ENCODE measurements at places on chromosomes 16 and 17.

DNA sequence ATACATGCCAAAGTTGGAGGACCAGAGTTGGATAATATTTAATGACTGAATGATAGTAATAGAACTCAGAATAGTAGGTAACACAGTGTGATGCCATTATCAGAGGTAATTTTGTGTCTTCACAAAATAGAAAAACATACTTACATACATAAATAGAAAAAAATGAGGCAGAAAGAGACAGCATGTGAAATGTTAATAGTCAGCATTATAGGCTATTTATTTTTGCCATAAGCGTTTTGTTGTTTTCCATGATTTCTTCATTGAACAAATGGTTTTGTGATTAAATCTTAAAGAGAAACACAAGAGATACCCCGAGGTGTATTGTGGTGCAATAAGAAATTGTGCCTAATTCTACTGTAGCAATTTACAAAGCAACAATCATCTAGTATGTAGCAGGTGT lies 626.3 kb downstream of the KCNJ2 start:
- DNase-seq, result no peak

- no peak for DNase-seq
These were observed 1378.8 kb upstream of the CDH8 start for GRCh38 chr16:63415014-63415413.

DNA sequence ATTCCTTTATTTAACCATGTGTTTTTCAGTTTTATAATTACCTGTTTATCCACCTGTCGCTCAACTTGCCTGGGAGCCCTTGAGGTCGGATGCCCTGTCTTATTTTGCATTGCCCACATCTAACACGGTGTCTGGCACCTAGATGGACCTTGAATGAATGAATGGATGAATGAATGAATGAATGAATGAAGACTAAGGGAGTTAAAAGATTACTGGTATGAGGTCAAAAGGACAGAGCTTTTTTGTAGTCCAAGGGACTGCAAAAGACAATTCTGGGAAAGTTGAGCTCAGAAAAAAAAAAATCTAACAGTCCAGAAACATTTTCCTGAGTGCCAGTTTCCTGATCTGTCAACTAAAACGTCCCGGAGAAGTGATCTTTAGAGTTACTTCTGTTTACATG lies 244.6 kb upstream of the MYOCD start:
- no peak for DNase-seq

DNA sequence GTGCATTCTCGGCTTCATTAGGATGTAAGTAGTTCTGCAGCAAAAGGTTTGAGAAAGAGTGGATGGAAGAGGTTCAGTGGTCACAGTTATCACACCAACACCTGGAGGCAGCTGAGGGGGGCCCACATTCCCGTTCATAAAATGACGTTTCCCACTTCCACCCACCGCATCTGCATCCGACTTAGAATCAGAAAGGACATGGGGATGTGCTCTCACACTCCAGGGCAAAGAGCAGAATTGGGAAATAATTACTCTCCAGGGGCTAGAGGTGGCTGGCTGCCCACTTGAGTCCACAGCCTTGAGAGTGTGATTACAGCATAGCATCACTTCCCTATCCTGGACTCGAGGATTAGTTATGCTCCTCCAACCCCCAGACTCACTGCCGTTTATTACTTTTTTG lies 122.0 kb downstream of the CPPED1 start:
- DNase-seq, result no peak

GRCh38 chr17:4362141-4362540 lies 4.3 kb downstream of the UBE2G1 start:
- no peak for DNase-seq

DNA sequence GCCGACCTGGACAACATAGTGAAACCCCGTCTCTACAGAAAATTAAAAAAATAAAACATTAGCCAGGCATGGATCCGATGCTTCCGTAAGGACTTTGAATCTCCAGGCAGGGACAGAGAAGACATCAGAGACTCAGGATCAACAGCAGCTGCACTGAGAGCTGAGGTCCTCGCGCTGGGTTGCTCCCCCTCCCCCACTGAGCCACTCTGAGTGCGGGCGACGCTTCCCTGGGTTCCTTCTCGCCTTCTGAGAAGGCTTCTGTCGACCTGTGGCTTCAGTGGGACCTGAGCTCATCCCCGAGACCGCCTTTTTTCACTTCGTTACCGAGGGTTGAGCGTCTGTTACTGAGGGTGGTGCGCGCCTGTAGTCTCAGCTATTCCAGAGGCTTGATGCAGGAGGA lies 20.4 kb downstream of the ACTG1 start:
- DNase-seq, result no peak

DNA sequence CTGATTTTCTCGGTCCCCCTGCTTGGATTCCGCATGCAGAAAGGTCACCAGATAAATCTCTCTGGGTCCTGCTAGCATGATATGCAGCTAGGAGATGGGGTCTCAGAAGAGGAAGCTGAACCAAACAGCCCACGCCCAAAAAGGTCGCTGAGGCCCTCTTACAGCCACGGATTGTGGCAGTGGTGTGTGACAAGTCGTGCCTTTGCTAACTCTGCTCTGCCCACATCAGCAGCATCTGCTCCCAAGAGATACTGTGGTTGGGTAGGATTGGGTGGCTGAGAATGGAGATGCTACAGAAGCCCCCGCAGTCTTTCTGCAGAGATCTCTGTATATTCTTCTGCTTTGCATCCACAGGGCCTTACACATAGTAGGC lies 15.2 kb upstream of the SKAP1 start:
- no peak for DNase-seq

DNA sequence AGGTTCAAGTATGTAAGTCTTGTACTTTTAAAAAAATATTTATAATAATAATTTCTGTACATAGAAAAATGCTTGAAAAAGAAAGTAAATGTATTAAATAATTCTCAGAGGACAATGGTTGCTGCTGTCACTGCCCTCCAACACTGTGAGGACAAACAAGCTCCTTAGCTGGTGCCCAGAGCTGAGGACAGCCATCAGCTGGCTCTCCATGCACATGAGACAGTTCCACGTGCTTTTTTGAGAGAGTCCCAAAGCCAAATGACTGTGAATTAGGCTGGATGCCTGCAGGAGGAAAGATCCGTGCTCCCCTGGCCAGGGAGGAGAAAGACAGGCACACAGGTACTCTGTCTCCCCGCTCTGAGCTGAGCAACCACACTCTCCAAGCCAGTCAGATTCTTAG lies 115.5 kb upstream of the IRX5 start:
- DNase-seq, result no peak

GRCh38 chr17:5110816-5111215 lies 862 bp downstream of the ZNF232 start:
- DNase-seq, result no peak

DNA sequence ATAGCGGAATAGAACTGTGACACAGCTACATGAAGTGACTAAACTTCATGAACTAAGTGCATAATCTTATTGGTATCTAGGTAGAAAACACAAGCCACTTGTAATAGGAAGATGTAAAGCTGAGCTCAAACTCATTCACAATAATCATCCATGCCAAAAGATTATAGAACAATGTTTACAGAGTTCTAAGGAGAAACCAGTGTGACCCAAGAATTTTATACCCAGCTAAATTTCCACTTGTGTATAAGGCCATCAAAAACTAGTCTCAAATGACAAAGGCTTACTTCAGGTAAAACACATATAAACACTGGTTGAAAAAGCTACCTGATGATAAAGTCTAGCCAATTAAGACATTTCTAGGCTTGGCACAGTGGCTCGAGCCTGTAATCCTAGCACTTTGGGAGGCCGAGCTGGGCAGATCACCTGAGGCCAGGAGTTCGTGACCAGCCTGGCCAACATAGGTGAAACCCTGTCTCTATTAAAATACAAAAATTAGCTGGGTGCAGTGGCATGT lies 16.9 kb upstream of the CPD start:
- DNase-seq, result no peak

DNA sequence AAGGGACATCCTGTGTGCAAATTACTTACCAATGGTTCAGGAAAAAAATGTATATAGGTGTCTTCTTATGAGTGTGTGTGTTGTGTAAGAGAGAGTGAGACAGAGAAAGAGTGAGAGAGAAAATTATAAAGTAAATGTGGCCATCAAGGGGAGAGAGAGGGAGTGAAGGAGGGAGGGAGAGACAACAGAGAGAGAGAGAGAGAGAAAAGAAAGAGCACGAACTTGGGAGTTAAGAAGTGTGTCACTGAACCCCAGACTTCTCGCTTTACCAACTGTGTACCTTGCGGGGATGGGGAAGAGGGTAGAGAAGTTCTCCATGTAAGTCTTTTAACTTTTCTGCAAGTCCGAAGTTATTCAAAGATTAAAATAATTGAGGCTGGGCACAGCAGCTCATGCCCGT lies 28.8 kb upstream of the ARL4D start:
- no peak for DNase-seq

- no peak for DNase-seq
These were observed 56.5 kb upstream of the CIBAR2 start for GRCh38 chr16:85168732-85169256.

DNA sequence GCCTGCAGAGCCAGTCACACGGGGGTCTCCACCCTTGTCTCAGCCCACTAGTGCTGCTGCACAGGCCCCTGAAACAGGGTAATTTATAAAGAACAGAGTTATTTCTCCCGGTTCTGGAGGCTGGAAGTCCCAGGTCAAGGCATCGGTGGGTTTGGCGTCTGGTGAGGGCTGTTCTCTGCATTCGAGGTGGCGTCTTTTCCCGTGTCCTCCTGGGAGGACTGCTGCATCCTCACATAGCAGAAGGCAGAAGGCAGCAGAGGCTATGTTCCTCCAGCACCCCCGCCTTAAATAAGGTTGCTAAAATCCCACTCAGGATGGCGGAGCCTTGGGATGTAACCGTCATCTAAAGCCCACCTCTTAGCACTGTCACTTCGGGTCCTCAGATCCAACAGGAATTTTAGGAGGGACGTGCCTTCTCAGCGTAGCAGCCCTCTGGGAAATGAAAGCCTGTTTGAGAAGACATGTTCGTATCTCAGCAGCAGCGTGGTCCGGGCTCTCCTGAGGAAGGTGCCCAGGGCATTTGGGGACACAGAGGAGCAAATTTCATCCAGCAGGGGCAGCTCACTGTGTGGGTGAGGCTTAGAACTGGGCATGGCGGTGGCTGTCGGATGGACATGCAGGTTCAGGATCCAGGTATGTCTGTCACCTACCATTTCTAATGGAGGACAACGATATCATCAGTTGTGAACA lies 221.6 kb upstream of the CHMP6 start:
- no peak for DNase-seq

- DNase-seq, result no peak
These were observed 6.5 kb downstream of the MT1X start for GRCh38 chr16:56688762-56689161.

GRCh38 chr16:62711797-62712196 lies 675.6 kb upstream of the CDH8 start:
- no peak for DNase-seq

DNA sequence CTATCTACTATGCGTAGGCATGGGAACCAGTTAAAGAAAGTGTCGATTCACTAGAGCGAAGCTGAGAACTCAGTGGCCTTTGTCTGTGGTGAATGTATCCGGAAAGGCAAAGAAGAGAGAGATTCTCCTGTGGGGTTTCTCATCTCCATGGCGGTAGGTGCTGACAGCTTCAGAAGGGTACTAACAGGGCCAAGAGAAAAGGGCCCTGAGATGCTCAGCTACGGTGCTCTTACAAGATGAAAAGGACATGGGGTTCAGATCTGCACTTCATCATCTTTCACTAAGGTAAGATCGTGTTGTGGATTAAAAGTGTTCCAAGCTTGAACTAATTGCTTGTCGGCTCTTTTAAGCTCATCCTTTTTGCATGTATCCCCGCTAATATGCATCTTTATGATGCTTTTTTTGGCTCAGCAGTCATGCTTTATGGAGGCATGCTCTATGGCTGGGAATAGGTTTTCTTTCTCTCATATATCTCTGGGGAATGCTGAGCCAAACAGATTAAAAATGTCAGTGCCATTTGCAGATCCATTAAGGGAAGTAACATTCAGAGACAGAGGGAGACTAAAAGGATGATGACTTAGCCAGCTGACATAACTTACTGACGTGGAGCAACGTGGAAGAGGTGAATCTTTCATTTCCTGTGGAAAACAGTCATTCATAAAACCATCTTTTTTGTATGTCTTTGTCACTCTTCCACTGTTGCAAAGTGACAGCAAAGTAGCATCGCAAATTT lies 29.9 kb downstream of the KCNJ16 start:
- DNase-seq, result no peak

All from mammary epithelial cell (primary cell).